ENCODE measurements at places on chromosomes 12 and 14.

GRCh38 chr14:69696633-69697557 lies 70.0 kb upstream of the SRSF5 start:
- DNase-seq, result no peak

DNA sequence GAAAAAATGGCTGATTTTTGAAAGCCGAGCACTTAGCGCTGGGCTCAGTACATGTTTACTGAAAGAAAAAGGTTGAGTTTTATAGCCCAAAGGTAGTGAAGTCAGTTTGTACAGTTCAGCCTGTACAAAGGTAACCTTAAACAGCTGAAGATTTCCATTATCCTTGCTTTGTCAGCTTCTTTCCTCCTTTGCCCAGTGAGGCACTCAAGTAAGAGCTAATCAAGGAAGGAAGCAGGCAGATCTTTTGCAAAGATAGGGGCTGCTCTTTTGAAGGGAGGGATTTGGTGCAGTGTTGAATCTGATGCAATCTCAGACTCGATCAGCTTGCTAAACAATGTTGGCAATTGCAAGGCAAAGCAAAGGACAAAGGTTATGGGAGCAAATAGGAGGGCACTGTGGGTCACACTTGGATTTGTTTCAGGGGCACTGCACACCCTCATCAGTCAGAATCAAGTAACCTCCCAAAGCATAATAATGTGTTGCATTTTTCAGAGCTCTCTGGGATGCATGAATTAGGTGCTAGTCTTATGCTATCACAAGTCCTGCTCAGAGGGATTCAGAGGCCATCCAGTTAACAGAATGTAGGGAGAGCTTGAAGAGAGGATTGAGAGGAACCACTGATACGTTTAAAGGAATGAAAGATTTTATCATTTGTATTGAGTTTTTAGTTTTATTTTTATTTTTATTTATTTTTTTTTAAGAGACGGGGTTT lies 44.4 kb downstream of the ANO6 start:
- DNase-seq, result no peak

DNA sequence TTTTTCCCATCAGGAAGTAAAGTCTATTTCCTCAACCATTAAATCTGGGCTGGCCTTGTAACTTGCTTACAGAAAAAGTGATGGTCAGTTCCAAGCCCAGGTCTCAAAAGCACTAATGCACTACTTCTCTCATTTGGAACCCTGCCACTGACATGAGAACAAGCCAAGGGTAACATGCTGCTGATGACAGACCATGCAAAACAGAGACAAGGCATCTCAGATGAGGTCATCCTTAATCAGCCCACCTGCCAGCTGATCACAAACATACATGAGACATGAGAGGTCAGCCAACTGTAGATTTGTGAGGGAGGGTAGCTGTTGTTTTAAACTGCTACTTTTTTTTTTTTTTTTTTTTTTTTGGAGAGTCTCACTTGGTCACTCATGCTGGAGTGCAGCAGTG lies 16.2 kb downstream of the TWF1 start:
- peak; percentile 59 for DNase-seq

DNA sequence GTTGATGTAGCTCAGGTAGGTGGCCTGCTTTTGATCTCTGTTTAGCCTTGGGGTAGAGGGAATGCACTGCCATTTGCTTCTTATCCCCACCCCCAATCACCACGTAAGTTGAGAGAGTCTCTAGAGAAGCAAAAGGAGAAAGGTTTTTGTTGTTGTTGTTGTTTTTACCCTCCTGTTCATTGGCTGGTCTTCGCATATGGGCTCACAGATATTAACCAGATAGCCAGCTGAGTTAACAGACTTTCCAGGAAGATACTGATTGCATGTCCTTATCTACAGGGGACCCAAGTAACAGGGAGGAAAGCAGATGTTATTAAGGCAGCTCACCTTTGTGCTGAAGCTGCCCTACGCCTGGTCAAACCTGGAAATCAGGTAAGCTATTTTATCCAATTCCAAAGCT lies 2.9 kb downstream of the PA2G4 start:
- DNase-seq, result no peak

DNA sequence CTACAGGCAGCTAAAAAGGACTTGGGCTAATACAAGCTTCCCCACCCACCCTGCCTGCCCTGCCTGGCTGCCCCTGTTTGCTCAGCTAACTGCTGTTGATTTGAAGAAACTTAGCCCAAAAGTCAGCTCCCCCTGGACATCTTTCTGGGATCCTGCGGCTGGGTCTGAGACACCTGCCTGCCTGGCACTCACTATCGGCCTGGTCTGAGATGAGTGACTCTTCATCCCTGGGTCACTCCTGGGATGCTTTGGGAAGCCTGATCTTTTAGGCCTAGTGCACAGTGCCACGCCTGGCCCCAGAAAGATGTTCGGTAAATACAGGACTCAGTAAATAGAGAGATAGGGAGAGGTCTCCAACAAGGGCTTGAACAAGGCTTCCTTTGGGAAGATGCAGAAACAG lies 211.3 kb upstream of the DIO3 start:
- DNase-seq, result no peak

GRCh38 chr12:96397756-96398423 lies 2.3 kb downstream of the CDK17 start:
- no peak for DNase-seq

- no peak for DNase-seq
Observed at GRCh38 chr14:89293314-89293916, 123.6 kb downstream of the FOXN3 start.

DNA sequence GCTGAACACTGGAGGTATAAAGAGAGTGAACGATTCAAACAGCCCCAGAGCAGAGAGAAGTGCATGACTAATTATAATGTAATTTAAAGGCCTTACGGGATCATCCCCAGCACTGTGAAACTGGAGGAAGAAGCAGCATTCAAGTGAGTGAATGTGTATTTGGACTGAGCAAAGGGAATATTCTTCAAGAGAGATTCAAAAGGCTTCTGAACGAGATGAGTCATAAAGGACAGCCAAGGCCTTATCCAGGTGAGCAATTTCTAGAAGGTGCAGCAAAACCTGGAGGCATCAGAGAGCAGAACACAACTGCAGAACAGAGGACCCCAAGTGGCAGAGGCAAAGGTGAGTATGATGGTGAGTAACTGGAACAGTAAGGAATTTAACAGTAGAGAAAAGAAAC lies 127.2 kb downstream of the BCAT1 start:
- DNase-seq, result no peak

GRCh38 chr12:18706798-18707197 lies 31.0 kb downstream of the PLCZ1 start:
- no peak for DNase-seq

DNA sequence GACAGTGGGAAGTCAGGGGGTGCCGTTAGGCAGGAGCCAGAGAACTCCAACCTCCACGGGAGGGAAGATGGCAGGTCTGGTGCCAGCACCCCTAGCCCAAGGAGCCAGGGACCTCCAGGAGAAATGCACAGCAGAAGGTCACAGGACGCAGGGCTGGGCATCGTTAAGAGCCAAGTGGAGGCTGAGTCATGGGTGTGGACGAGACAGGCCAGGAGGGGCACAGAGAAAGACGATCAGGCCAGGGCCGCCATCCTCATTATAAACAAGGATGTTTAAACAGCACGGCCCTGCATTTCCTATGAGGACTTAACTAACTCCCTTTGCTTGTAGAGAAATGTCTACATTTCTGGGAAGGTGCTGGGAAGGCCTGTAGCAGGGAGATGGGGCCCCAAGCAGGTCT lies 77.9 kb upstream of the FZD10 start:
- DNase-seq, result no peak

DNA sequence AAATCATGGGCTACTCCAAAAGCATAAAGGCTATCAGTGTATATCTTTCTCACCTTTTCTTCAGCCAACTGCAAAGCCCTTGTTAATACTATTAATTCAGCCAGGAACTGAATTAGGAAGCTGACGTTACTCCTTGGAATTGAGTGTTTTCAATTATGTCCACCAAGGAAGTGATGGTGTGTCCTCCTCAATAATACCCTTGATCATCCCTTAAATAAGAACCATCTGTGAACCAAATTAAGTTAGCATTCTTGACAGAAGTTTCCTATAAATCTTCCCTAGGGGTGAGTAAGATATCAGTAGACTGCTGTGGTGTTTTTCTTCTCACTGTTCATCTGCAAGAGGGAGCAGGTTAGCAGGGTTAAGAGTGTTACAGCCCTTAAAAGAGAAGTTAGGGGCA lies 252.3 kb upstream of the AVPR1A start:
- no peak for DNase-seq

Measured in AG09319 (cell line).